T47D (cell line): ENCODE measurements at places on chromosomes 7 and 10.

DNA sequence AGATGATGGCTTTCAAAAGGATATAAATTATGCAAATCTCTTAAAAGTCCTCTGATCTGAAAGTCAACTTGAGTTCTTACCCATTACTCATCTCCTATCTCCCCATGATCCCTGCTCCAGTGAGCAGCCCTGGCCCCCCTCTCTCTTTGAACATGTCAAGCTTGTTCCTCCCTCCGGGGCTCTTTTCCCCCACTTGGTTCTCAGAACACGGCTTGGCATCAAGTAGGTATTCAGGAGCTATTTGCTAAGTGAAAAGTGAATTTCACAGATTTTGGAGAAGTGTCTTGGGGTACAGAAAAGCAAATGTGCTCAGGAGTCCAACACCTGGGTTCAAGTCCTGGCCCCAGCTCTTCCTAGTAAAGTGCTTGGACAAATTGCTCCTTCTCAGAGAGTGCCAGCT lies 98.3 kb upstream of the CTBP2 start:
- DNase-seq = no peak

DNA sequence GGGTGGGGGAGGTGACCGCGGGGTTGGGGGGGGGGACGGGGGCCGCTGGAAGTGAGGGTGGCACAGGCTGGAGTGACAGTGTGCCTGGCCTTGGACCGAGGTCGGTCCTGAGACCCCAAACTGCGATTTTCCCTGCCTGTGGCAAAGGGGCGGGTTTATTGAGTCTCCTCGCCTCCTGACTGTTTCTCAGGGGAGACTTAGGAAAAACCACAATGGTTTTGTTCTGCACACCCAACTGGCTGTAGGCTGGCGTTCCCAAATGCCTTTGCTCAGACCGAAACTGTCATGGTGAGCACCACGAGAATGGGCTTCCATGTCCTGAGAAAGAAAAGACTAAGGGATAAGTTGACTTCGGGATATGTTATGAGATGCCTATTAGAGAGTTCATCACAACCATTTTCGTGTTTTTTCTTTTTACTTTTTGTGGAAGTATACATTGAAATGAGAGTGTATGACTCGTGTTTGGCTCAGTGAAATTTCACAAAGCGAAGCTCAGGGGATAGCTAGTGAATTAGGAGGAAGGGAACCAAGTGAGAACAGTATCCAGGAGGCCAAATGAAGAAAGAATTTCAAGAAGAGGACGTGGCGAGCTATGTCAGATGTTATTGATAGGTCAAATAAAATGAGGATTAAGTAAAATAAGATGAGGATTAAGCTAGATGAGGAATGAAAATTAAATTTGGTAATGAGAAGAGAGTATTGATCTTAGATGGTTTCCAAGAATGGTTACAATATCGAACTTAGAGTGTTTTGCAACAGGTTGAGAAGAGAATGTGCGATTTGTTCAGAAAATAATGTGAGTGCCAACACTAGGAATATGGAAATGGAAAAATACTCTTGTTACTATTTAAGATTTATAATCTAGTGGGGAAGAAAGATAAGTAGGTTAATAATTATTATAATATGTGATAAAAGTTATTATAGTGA lies 918 bp downstream of the NET1 start:
- DNase-seq = peak; percentile 61

DNA sequence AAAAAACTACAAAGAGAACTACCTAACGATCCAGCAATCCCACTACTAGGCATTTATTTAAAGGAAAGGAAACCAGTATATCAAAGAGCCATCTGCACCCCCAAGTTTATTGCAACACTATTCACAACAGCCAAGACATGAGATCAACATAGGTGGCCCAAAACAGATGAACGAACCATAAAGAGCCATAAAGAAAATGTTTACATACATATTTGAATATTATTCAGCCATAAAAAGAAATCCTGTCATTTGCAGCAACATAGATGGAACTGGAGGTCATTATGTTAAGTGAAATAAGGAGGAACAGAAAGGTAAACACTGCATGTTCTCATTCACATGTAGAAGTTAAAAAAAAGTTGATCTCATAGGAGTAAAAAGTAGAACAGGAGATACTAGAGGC lies 15.6 kb upstream of the SLC26A3 start:
- no peak for DNase-seq

GRCh38 chr10:33386926-33387325 lies 52.5 kb upstream of the NRP1 start:
- no peak for DNase-seq

- no peak for DNase-seq
These were observed 252.7 kb upstream of the ETV1 start for GRCh38 chr7:14242175-14242574.

GRCh38 chr10:14476006-14476405 lies 145.3 kb upstream of the FRMD4A start:
- no peak for DNase-seq

- no peak for DNase-seq
These were observed 102.3 kb downstream of the MKX start for GRCh38 chr10:27643301-27643700.

GRCh38 chr10:21314906-21315644 lies 210.4 kb downstream of the SKIDA1 start:
- peak; percentile 23 for DNase-seq

- DNase-seq = no peak
These were observed 154.0 kb downstream of the REEP3 start for GRCh38 chr10:63675171-63675570.

DNA sequence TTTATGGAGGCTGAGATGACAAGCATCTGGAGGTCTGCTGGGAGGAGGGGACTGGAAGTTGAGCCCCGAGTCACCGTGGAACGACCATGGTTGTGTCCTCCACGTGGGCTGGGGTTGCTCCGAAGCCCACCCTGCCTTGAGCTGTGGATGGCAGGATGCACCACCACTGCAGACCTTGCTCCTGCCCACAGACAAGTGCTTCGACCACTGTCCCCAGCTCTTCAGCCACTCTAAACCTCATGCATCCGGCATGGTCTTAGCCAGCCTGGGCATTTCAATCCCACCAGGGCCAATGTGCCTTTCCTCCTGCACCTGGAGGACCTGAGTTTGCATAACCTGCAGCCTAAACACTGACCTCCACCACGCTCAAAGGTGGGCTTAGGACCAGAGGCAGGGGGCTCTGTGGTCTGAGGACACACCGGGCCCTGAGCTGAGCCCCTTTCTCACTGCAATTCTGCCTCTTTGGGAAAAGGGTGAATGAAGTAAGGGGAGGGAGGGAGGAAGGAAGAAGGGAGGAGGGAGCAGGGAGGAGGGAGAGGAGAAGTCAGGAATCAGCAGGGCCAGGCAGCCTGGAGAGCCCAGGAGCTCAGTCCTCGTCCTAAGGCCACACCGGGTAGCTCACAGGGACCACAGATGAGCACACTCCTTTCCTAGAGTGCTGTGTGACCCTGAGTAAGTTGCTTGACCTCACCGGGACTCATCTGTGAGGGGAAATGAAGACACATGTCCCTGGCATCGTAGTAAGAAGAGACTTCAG lies 44.8 kb upstream of the DNAAF5 start:
- DNase-seq = no peak

DNA sequence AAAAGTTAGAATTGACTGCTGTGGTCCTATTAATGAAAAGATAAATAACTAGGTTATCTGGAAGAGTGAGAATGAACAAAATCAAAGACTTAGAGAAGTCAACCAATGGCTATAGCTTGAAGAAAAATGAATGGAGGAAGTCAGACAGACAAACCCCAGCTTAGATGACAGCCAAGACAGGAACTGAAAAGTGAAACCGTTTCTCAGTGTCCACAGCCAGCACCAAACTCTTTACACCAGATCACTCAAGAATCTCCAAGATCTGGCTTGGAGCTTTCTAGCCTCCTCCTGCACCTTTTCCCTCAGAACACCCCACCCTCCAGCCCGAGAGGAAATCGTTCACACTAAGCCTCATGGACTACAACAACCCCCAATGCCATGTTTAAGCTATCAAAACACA lies 167.0 kb downstream of the SFMBT2 start:
- DNase-seq = no peak

GRCh38 chr7:66099551-66100407 lies 14.9 kb upstream of the CRCP start:
- peak; percentile 40 for DNase-seq

- peak; percentile 49 for DNase-seq
These were observed 757 bp upstream of the PALS2 start for GRCh38 chr7:24572393-24572996.
